ENCODE measurements at places on chromosomes 3 and 15. TPM values are rescaled to one million over a fixed set of nuclear protein-coding genes. Genes with fewer than 3 reads are reported as not detected.

GRCh38 chr15:66115568-66116206 lies 137.9 kb downstream of the MEGF11 start:
- no peak for DNase-seq

DNA sequence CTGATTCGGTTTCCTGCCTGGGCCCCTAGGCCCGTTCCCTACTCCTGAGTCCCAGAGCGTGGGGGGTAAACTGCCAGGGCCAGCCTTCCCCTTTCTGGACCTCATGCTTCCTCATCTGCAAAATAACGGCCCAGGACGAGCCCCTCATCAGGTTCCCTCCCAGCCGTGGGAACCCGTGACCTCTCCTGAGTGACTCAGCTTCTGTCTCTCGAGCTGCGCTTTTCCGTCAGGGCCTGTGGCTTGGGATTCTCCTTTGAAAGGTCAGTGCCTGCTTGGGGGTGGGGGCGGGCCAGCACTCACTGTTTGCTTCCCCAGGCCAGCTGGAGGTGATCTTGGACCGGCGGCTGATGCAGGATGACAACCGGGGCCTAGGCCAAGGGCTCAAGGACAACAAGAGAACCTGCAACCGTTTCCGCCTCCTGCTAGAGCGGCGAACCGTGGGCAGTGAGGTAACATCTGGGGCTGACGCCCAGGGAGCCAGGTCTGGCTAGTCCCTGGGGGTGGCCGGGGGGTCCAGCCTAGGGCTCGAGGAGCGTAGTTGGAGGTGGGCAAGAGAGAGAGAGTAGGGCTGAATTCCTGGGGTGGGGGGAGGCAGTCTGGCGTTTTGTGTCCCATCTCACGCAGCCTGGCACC lies 12.8 kb downstream of the MAN2A2 start:
- DNase-seq, result peak; percentile 82

- DNase-seq, result no peak
Observed at GRCh38 chr15:89002830-89003229, 85.4 kb upstream of the ABHD2 start.

DNA sequence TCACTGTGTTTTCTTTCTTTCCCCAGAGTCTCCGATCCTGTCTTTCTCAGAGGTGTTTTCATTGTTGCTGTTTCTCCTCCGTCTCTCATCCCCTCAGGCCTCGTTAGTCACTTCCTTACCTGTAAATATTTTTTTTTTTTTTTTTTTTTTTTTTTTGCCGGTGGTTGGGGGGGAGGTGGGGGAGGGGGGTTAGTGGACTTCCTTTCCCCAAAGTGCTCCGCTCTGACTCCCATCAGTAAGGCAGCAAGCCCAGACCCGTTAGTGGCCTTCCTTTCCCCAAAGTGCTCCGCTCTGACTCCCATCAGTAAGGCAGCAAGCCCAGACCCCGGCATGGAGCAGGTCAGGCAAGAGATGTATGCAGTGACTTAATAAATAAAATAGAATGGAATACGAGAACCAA lies 97.1 kb upstream of the TNFAIP8L3 start:
- no peak for DNase-seq

DNA sequence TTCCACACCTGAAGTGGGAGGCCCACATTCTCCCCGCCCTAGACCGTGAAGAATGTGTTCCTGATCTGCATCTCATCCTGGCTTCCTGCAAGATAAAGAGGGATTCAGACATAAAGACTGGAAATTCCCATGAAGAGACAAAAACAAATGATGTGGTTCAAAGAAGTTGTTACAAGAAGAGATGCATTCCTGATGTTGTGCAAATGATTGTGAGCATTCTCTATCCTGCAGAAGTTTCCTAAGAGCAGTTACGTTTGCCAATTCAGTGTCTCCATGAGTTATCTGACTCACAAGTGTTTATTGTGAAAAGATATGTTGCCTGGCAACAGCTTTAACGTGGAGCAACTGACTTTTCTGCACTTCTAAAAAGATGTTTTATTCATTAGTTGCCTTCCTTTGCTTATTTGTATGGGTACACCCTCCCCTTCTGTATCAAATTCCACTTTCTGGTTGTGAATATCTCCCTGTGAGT lies 107.8 kb downstream of the ZIC4 start:
- DNase-seq, result no peak

DNA sequence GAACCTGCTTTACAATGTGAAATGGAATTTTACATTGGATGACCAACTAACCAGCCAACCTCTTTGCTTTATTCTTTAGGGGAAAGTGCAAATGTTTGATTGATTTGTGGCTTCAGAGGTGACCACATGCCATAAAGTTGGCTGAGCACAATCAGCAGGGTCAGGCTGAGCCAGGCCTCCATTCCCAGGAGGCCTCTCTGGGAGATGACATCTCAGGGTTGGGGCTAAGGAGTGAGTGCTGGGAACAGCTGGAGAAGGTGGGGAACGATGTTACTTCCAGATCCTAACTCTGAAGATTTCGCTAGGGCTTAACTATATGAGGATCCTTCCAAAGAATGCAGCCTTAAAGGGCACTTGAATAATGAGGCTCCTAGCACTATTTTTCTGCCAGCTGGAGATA lies 131.7 kb downstream of the ATP10A start:
- no peak for DNase-seq

DNA sequence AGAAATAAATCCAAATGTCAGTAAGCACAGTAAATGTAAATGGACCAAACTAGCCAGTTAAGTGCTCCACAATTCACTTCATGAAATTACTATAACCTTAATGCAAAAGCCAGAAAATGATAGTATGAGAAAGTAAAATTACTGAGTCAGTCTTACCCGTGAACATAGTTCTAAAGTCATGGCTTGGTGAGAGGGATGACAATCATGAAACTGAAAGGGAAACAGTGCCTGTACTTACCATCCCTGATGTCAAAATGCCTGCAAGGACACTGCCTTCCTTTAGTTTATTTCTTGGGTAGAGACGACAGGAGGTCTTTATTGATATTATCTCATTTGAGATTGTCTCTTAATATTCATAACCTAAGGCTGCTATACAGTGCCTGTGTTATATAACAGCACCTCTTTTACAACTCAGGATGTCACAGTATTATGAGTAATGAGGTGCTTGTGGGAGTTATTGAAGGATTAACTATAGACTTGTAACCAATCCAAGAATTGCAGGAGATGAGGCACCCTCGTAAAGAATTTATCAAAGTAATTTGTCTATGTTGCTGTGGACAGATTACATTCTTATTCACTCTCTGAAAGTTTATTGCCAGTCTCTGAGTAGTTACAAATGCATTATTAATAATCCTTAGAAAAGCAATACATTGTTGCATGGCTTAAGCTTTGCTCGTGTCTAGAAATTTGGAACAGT lies 142.9 kb upstream of the BFSP2 start:
- DNase-seq, result no peak

DNA sequence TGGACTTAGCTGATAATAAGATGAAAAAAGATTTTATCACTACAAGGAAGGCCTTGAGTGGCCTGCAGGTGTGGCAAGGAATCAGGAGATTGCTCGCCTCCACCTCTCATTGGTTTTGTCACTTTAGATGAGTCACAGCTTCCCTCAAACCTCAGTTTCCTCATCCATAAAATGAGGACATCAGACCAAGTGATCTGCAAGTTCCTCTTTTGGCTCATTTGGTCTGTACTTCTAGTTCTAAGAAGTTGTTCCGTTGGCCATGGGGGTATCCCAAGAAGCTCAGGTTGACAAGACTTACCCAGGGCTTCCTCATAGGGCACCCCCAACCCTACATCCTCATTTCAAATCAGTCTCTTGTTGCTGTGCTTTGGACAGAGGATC lies 254.1 kb downstream of the UACA start:
- no peak for DNase-seq

GRCh38 chr15:95901271-95901670 lies 429.2 kb upstream of the NR2F2 start:
- no peak for DNase-seq

DNA sequence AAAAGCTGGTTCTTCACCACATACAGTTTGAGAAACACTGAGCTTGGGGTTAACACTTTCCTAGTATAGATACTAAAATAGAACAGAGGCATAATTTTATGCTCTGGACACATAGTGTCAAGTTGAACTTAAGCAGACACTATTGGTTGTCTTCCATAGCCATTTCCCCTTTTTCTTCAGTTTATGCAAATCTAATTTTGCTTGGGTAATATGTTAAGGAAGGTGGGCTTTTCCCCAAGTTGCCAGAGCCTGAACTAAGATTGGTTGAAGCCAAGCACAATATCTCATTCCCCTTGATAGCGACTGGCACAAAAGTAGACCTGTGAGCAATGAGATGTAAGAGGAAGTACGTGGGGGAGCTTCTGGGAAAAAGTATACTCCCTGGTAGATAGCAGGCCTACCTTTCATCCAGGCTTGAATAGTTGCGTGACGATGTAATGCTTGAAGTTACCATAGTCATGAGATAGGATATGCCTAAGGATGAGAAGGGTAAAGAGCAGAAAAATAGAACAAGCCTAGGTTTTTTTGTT lies 4.5 kb upstream of the POPDC2 start:
- DNase-seq, result no peak

- no peak for DNase-seq
Observed at GRCh38 chr3:52246264-52246620, 683 bp downstream of the PPM1M start.

DNA sequence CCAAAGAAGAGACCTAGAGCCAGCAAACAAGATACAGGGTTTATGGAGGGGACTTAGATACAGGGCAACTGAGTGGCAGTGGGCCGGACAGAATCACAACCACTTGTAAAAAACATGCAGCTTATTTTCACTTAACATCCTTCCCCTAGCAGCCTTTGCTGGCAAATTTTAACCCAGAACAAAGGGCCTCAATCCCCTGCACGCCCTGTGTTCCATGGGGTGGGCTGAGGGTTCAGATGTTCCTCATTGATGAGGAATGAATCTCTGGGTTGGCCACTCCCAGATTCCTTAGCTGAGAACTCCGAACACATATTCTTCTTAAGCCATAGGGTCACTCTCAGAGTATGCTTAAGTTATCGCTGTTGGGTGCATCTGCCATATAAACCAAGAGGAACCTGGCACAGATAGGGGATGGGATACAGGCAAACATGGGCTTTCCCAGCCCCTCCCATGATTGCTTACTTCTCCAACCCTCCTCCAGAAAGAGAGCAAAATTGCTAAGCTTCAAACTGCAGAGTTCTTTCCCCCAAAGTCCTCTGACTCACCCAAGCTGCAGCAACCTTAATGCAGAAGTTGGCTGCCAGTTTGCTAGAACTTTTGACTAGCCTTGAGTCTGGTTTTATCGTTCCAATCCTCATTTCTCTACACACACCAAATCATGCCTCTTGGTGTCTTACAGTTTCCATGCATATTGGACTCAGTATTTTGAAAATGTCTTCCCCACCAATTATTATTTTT lies 146.9 kb downstream of the CD47 start:
- no peak for DNase-seq

DNA sequence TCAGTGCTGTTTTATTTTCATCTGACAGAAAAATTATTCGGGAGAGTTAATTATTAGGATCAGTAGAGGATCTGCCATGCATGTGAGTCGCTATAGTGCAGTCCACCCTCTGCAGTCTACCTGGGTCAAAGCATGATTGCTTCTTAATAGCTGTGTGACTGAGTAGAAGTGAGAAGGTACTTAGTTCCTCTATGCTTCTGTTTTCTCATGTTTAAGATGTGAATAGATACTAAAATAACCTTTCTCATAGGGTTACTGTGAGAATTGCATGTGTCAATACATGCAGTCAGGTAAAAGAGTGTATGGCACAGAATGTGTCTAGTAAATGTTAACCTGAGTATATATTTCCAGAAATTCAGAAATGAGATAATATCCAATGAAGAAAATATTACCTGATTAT lies 435.7 kb downstream of the NAALADL2 start:
- no peak for DNase-seq

DNA sequence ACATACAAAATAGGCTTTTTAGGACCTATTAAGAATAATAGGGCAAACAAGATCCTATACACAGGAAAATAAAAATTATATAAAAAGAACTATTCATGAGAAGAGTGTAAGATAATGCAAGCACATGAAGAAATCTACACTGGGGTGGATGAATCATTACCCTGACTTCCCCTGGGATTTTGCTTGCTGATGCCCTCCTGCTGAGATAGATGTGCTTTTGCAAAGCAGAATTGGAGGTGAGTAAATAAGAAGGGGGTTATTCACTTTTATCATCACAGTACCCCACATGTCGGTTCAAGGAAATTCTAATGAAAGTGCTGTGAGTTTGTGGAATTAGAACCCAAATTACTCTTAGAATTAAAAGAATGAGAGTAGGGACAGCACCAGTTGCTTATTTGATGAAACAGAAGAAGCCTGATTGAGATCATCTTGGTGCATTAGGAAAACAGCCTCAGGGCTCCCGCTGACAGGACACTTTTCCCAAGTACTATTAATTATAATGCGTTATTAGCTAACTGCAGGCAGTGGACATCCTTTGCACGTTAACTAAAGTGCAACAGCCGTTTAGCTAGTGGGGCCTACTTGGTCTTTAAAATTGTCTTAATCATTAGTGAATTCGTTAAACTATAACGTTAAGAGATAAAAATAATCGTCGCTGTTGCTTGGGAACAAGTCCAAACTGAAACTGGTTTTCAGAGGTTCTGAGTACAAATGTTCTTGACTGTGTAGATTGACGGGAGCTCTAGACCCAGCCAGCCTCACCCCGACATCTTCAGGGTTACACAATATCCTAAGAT lies 48.4 kb downstream of the SLC2A2 start:
- DNase-seq, result no peak

GRCh38 chr3:72821161-72821781 lies 27.0 kb downstream of the SHQ1 start:
- no peak for DNase-seq

- no peak for DNase-seq
Observed at GRCh38 chr15:37537802-37538201, 396.6 kb upstream of the TMCO5A start.

- DNase-seq, result no peak
Observed at GRCh38 chr3:61985020-61985419, 388.3 kb downstream of the FEZF2 start.

- no peak for DNase-seq
Observed at GRCh38 chr15:62875626-62876021, 166.9 kb upstream of the TPM1 start.

GRCh38 chr3:14959359-14959943 lies 12.1 kb downstream of the NR2C2 start:
- DNase-seq, result no peak

DNA sequence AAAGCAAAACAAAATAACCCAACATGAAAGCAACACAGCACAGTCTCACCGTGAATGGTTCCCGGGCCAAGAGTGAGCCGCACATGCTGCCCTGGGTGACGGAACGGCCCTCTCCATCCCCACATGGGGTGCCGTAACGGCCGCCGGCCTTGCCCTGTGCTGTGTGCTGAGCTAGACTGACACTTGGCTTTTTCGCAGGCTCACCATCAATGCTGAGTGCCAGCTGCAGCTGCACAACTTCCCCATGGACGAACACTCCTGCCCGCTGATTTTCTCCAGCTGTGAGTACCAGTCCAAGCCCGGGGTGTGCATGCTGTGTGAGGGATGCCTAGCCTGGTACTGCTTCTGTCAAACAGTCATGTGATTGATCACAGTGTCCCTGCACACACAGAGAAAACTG lies 357.6 kb downstream of the GABRG3 start:
- DNase-seq, result no peak

- DNase-seq, result no peak
Observed at GRCh38 chr3:149523512-149524299, 49.2 kb downstream of the TM4SF4 start.

GRCh38 chr15:66739287-66739686 lies 37.3 kb downstream of the SMAD6 start:
- DNase-seq, result no peak

- DNase-seq, result peak; percentile 37
Observed at GRCh38 chr3:195226900-195227447, 44.0 kb downstream of the XXYLT1 start.

Gene PPP2R3A
- 98.1 TPM for total RNA-seq

Gene TICRR
- total RNA-seq, result 0.05 TPM

Gene HIGD1A
- 320 TPM for total RNA-seq

Gene WDR49
- 2.6 TPM for total RNA-seq

Gene PLS1
- 1.9 TPM for total RNA-seq

Gene NEO1
- total RNA-seq, result 11.1 TPM

Gene BCL2A1
- total RNA-seq, result 0.43 TPM

Gene WDR72
- 0.13 TPM for total RNA-seq

All from Right ventricle myocardium superior (tissue), 1 donor.